ENCODE measurements at places on chromosomes 1 and 21.

DNA sequence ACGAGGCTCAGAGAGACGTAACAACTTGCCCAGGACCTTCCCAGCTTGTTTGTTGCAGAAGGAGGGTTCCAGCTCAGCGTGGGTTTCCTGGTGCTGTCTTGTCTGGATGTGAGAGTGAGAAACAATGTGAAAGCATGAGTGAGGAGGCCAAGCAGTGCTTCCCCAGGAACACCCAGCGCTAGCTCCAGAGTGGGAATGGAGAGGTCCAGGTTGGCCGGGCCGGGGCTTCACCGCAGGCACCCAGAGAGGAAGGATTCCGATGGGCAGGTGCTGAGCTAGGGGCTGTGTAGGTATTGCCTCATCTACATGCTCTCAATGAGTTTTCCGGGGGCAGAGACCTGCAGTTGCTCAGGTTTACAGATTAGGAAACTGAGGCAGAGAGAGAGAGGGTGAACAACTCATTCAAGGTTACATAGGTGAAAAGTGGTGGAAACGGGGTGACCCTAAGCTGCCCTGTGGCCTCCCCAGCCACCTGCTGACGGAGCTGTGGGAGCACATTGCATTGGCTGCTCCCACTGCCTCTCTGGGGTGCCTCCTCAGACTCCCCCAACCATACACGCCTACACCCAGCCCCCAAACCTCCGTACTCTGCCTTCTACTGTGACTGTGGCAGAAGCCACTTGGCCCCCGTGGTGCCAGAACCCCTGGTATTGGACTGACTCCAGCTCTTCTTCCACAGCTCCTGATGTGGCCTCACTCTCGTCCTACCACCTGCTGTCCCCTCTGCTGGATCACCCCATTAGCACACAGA is 51.2 kb downstream of the B3GALT5 start:
- DNase-seq: no peak

DNA sequence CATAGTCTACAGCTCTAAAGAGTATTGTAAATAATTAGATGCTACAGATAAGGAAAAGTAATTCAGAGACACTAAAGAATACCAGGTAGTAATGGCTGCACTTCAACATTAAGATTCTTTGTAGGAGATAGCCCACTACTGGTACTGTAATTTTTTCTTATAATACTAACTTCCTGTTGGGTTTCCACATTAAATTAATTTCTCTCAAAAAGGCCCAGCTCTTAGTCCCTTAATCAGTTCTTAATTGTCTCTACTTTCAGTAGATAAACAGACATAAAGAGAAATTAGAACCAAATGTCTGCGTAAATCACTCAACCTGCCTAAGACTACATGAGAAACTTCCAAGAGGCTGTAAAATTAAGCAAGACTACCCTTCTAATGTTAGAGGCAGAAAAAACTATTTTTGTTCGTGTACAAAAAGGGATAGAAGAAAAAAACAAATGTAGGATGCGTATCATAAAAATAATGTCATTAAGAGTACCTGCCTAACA is 83.4 kb downstream of the NOTCH2 start:
- no peak for DNase-seq

DNA sequence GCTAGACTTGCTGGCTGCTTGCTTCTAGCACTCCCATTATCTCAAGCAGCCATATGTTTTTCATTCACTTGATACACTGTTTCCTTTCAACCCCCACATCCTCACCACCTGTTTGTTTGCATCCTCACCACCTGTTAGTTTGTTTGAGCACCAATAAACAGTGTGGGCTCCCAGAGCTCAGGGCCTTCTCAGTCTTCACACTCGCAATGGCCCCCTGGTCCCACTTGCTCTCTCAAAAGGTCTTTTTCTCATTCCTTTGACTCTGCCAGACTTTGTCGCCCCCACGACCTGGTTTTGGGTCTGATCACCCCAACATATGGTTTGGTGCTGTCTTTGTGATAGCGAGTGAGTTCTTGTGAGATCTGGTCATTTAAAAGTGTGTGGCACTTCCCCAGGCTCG is 6.2 kb upstream of the PADI4 start:
- no peak for DNase-seq

GRCh38 chr1:19635646-19636045 is 8.5 kb upstream of the NBL1 start:
- no peak for DNase-seq

DNA sequence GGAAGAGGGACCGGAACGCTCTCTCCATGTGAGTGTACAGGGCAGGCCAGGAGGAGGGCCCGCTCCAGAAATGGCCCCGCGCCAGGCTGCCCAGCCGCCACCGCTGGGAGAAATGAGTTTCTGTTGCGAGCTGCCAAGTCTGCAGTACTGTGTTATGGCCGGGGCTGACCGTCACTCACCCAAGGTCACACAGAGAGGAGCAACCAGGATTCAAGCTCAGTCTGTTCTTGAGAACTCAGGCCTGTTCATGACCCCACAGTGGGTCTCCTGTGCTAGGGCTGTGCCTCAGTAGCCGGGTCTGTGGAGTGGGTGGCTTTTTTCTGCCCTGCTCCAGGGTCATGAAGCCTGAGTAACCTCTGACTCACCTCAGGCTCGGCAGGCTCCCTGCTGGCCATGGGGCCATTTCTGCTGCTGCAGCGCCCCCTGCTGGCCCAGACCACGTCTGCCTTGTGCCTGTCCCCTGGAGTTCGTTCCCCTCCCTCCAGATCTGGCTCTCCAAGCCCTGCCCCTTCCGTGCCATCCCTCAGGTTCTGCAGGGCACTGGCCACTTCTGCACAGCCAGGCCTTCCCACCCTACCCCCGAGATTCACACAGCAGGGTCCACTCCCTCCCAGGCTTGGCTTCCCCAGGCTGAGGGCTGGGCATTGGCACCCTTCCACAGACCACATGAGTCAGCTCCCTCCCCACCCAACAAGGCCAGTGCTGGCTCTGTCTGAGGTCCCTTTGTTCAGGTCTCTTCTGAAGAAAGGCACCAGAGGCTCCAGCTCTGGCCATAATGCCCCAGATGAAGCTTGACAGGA is 51.8 kb downstream of the EDN2 start:
- DNase-seq: peak; percentile 89

GRCh38 chr1:91900562-91900961 is 14.6 kb upstream of the TGFBR3 start:
- DNase-seq: no peak

GRCh38 chr1:116855191-116855619 is 54.5 kb upstream of the PTGFRN start:
- no peak for DNase-seq

- DNase-seq: no peak
Observed at GRCh38 chr1:67724928-67725560, 40.0 kb downstream of the GADD45A start.

GRCh38 chr1:87051965-87052364 is 137.5 kb downstream of the HS2ST1 start:
- DNase-seq: no peak

DNA sequence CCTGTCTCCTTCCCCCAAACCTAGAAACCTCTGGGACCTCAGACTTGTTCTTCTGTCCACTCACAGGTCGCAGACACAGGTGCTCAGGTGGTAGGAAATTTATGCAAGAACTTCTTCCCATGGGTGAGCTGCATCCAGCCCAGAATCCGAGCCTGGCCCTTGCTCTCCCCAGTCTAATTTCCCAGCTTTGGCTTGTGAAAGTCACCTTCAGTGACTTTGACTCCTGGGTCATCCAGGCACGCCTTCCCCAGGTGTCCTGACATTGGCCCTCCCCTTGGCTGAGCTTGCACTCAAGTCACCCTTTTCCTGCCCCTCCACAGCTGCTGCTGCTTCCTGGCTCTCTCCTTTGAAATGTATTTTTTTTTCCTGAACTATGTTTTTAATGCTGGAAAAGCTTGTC is 6.6 kb downstream of the IPO13 start:
- no peak for DNase-seq

Measured in NCI-H526 (cell line).